ENCODE measurements at places on chromosomes 4 and X. TPM values are rescaled to one million over a fixed set of nuclear protein-coding genes. Genes with fewer than 3 reads are reported as not detected.

Gene OTC
- total RNA-seq = 0.32 TPM

Gene SPANXN3
- total RNA-seq = not detected

Gene NOX1
- total RNA-seq = not detected

Gene SMIM31
- total RNA-seq = not detected

Gene DUSP9
- not detected for total RNA-seq

Gene IL1RAPL1
- 1.6 TPM for total RNA-seq

Gene TMEM150C
- total RNA-seq = 12.8 TPM

Gene SSX2
- total RNA-seq = not detected

Gene TMPRSS11B
- total RNA-seq = not detected

Gene PCDH18
- total RNA-seq = 5.3 TPM

Gene SERPINA7
- not detected for total RNA-seq

Gene PRR32
- total RNA-seq = 4.9 TPM

Gene C4orf51
- not detected for total RNA-seq

Gene PHOX2B
- not detected for total RNA-seq

Gene TDO2
- total RNA-seq = not detected

Gene MAGEB17
- total RNA-seq = not detected

Gene L1CAM
- total RNA-seq = 9.2 TPM

Gene PRPS2
- total RNA-seq = 7.7 TPM

Gene HTN3
- total RNA-seq = not detected

Gene SCOC
- total RNA-seq = 69.2 TPM

Gene SORBS2
- total RNA-seq = 535 TPM

Gene SPIN2B
- total RNA-seq = 6.6 TPM

Gene LONRF3
- total RNA-seq = 5.5 TPM

Gene GSX2
- total RNA-seq = not detected

Gene RENBP
- 14.8 TPM for total RNA-seq

Gene SSX1
- total RNA-seq = not detected

Gene USP26
- not detected for total RNA-seq

Gene POF1B
- 19.5 TPM for total RNA-seq

Gene HNRNPDL
- total RNA-seq = 156 TPM

Gene CXCL11
- total RNA-seq = 0.16 TPM

Gene EIF1AX
- total RNA-seq = 88.5 TPM

Gene ARHGEF6
- 34.9 TPM for total RNA-seq
